CD4-positive, alpha-beta T cell treated with Interleukin-2 at 100 ng/mL for 4 hours (primary cell): ENCODE measurements at places on chromosomes 7 and 10.

DNA sequence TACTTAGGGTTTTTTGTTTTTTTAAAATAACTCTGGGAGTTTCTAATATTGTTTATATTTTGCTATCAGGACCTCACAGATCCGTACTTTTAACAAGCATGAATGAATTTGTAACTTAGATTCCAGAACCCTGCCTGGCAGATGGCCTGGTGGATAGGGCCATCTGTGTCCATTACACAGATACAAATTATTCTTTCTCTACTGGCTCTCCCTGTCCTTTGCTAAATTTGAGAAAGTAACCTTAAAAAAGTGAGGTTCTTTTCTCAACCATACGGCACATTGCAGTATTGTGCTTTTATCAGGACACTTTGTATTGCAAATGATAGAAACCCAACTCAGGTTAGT is 26.6 kb downstream of the LCOR start:
- no peak for DNase-seq

DNA sequence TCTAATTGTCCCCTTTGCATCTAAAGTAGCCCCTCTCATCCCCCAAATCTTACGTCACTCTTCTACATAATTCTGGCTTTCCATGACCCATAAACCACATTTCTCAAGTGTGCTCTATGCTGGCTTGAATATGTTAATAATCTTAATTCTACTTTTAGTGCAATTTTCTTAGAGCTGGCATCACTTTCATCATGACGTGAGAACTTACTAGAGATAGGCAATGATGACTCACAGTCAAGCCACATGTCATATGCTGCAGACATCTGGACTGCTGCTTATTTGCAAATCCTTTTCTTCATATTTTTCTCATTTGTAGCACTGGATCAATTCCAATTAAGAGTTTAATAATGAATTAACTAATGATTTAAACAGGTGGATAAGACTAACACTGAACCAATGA is 260.7 kb upstream of the PRKCQ start:
- no peak for DNase-seq

- DNase-seq, result no peak
Observed at GRCh38 chr7:68718097-68718551, 880.2 kb upstream of the AUTS2 start.

- DNase-seq, result no peak
Observed at GRCh38 chr7:151652111-151652510, 132.4 kb upstream of the RHEB start.

- DNase-seq, result no peak
Observed at GRCh38 chr7:148347981-148348380, 242.6 kb upstream of the C7orf33 start.

DNA sequence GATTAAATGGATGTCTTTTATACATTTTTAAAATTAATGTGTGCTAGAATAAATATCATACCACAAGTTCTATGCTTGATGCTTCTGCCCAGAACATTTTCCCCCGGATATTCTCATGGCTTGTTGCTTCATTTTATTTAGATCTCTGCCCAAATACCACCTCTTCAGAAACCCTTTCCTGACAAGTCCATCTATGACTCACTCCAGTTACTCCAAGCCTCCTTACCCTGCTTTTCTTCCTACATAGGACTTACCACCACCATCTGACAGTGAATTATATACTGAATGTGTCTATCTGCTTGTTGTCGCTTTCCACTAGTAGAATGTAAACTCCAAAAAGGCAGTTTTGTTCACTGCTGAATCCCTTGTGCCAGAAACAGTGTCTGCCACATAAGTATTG is 19.1 kb upstream of the ERVW-1 start:
- DNase-seq, result no peak

DNA sequence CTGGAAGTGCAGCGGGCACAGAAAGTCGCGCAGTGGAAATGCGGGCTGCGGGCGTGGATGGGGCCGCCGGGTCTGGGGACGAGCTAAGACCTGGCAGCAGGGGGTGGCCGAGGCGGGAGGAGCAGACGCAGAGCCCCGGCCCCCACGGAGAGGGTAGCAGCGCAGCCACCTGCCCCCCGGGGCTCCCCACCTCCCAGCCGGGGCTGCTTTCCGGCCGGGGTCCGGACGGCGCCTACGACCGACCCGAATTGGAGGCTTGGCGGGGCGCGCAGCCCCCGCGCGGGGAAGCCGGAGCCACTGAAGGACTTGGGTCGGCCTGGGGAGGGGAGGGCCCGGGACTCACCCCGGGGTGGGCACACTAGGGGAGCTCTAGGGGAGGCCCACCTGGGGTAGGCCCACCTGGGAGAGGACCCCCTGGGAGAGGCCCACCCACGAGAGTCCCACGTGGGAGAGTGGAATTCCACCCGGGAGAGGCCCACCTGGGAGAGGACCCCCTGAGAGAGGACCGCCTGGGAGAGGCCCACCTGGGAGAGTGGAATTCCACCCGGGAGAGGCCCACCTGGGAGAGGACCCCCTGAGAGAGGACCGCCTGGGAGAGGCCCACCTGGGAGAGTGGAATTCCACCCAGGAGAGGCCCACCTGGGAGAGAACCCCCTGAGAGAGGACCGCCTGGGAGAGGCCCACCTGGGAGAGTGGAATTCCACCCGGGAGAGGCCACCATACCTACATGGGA is 854 bp upstream of the CFAP46 start:
- DNase-seq, result no peak

- no peak for DNase-seq
Observed at GRCh38 chr7:127632276-127632910, 14.5 kb upstream of the PAX4 start.

- no peak for DNase-seq
Observed at GRCh38 chr10:125811251-125811650, 11.8 kb downstream of the UROS start.

DNA sequence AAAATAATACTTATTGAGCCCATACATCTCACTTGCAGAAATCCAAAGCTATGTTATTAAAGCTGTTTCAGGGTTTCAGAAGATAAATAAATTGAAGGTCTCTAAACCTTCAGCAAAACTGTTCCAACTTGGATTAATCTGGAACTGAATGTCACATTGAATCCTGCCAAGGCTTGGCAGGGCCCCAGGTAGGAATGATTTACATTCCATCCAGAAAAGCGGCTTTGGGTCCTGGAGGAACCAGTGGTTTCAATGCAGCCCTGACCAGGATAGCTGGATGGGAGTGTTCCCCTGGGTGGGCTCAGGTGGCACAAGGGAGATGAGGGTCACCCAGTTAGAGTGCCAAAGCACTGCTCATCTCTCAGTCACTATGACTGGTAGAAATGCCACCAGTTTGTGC is 37.0 kb upstream of the TMEM72 start:
- no peak for DNase-seq
